Right hindlimb (tissue), 1 donor: ENCODE measurements at places on chromosomes 2 and 18.

GRCh38 chr2:176554101-176555048 is 285.1 kb downstream of the MTX2 start:
- DNase-seq = peak; percentile 82

GRCh38 chr2:54258166-54258565 is 2.1 kb upstream of the TSPYL6 start:
- DNase-seq = no peak

DNA sequence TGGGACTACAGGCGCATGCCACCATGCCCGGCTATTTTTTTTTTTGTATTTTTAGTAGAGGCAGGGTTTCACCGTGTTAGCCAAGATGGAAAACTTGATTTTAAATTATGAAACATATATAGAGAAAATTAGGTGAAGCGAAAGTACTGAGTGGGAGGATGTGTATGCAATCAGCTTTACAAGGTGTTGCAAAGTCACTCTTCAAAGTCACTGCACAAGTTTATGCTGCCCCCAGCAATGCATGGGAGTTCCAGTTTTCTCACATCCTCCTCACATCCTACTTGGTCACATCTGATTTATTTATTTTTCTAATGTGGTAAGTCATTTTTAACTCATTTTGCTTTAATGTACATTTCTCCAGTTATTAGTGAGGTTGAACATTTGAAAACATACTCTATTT is 49.2 kb upstream of the CHN1 start:
- no peak for DNase-seq

DNA sequence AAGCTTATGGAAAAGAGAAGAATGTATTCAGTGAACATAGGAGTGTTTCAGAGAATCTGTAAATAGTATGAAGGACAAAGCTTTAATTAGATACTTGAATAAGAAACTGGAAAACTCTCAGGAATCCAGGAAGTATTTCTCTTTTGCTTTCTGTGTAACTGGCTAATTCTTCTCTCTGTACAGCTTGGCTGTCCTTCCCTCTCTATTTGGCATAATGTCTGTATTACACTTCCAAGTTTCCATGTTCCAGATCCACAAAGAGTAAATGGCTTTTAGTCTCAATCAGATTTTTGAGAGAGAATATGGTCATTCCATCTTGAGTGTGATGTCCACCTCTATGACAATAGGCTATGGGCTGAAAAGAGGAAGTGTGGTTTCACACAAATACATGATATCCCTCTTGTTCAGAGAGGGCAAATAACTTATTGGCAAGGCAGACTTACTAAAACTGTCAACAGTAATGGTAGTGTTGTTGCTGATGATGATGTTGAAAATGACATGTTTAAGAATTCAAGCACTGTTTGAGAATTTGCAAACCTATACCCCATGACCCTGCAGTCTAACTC is 129.2 kb upstream of the ERBB4 start:
- DNase-seq = no peak

- peak; percentile 57 for DNase-seq
These were observed 1.3 kb upstream of the ACKR3 start for GRCh38 chr2:236568068-236568921.

- no peak for DNase-seq
These were observed 12.1 kb downstream of the PSD4 start for GRCh38 chr2:113185664-113186432.

GRCh38 chr18:72720116-72720515 is 147.7 kb downstream of the NETO1 start:
- no peak for DNase-seq

- DNase-seq = no peak
These were observed 94.0 kb upstream of the CNGA3 start for GRCh38 chr2:98252038-98252773.

DNA sequence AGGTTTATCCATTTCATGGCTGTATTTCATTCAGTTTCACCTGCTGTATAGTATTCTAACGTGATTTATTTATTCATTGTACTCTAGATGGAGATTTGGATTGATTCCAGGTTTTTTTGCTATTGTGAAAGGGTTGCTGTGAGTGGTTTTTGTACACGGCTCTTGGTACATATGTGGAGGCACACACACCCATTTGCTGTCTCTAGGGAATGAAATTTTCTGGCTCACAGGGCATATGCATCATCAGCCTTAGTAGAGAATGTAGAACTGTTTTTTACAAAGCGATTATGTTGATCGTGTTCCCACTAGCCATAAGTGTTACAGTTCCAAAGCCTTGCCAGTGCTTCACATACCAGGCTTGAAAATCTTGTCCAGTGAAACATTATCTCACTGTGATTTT is 5.1 kb downstream of the SPTBN1 start:
- DNase-seq = no peak

- DNase-seq = no peak
These were observed 352.1 kb downstream of the RBM43 start for GRCh38 chr2:150909613-150910012.

DNA sequence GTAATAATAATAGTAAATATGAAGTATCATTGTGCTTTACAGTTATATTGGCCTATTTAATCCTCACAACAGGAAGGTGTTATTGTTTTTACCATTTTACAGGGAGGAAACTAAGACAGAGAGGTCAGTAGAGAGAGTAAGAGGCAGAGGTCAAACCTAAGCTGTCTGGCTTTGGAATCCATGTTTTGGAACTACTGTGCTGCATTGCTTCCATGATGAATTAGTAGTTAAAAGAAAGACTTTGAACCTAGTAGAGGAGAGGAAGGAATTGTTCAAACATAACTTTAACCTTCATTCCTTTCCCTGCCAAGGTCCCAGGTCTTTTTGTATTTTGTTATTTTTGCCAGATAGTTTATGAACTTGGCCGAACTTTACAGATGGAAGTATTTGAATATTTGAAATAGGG is 80.9 kb downstream of the PHLPP1 start:
- no peak for DNase-seq

DNA sequence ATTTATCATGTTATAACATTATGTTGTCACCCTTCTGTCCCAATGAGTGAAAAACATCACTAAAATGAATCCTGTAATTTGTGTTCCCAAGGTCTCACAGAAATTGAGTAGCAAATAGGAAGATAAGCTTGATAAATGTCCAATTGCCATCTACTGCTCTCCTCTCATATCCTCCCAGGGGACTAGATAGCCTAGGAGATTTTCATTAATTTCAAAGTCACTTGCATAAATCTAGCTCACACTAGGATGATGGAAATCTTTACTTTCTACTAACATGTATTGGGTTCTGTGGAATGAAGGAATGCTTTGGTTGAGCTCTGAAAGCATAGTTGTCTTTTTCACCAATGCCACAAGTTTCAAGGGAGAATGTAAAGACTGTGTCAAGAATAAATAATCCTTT is 605.5 kb upstream of the CDH7 start:
- no peak for DNase-seq

DNA sequence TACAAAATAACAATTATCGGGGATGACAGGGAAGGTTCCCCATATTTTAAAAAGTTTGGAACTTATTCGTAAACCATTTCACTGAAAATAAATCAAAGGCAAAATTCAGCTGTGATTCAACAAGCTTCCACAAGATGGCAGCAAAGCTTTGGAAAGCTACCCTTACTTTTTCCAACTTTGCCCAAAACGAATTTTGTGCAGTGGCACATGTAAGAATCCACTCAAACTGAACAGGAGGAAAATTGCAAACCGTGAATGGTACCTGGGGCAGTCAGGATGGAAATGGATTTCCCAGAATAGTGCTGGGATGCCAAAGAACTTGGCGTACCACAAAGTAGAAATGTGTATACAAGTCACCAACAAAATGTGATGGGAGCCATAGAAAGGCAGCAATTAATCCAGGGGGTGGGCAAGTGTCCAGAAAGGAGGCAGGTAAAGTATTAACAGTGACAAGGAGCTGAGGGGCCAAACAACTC is 10.7 kb downstream of the RPL31 start:
- no peak for DNase-seq

DNA sequence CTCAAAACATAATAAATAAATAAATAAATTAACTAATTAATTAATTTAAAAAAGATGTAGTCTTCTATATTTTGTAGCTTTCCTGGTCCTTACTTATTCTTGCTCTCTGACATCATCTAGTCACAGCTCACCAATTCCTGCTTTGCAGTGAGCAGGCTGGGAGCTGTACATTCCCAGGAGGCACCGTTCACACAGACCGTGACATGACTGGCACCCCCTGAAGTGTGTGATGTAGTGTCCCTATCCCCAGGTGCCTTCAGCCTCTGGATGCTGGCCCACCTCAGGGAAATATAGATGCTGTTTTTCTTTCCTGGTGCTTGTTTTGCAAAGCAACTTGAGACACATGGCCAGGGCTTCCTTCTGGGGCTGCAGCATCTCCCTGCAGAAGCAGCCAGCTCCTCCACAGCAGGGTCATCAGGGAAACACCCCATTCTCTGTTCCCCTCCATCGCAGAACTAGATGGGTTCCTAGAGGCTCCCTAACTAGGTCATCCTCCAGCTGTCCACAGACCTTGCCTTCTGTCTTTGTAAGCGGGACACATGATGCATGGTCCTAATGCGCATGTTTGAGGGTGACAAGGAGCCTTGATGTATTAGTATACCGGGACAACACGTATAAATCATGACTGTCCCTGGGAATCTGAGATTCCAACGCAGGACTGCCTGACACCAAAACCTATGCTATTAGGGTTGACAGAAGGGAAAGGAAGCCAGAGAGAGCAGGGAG is 76.4 kb downstream of the RHOB start:
- no peak for DNase-seq

GRCh38 chr2:74199275-74199701 is 873 bp downstream of the MTHFD2 start:
- DNase-seq = no peak

DNA sequence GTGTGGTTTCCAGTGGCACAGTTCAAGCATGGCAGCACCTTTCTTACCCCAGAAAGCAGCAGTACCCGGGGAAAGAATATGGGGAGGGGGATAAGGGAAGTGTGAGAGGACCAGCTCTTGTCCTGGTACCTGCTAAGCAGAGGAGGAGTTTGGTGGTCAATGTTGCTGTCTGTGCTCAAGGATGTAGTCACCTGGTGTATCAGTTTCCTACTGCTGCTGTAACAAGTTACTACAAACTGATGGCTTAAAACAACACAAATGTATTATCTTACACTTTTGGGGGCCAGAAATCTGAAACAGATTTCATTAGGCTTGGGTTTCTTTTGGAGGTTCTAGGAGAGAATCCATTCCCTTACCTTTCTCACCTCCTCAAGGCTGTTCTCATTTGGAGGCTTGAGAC is 77.5 kb downstream of the VSNL1 start:
- DNase-seq = no peak

DNA sequence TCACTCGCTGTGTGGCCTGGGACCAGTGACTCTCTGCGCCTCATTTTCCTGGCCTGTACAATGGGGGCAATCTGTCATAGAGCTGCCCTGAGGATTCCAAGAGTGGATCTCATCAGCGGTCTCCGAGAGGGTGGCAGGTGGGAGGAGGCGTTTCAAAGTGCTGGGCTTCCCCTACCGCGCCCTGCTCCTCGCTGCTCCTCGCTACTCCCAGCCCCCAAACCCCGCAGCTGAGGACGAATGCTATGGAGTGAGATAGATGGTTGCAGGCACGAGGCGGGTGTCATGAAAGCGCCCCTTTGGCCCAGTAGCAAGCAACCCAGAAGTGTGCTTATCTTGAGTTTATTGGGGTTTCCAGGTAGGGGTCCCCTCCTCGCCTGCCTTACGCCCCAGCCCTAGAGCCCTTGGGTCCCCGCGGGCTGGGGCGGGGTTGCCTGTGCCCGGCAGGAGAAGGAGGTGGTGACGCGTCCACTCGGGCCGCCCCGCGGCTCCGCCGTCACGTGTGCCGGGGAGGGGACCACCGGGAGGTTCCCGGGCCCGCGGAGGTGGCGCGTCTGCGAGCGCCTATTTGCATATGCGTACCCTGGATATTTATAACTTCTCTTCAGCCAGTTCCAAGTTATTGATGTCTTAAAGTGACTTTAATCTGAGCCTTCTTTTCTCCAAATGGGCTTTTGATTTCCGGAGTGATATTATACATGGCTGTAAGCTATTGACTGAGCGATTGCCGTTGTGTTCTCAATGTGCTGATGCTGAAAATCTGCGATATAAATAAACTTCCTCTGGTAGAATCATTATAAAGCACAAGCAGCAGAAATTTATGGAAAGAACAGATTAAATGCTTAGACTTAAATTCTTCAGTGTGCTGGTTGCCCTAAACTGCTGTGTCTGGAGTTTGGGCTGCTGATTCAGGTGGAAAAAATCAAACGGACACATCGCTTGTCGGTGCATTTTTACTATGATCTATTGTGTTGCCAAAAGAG is 263.7 kb downstream of the ATAD2B start:
- peak; percentile 72 for DNase-seq

DNA sequence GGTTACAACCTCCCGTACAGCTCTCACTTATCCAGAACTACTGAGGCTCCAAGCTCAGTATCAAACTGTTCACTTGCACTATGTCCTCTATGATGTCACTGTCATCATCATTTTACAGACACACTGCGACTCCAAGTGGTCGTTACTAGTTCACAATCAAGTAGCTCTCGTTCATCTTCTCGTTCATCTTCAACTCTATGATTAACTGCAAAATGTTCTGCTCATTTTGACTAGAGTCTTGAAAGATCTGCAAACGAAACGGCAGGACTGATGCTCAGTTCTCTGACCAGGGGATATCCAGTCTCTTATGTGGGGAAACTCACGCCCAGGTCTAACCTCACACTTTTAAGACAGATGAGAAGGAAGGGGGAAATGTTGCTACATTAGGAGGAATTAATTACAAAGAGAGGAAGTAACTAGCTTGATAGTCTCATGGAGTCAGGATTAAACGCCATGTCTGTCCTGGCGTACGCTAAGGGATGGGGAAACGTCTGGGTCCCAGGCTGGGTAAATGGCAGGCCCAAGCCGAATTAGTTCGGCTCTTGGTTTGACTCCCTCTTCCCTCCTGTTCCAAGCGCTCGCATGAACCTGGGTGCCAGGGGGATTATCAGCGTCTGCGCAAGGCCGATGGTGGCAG is 794 bp upstream of the CHCHD5 start:
- no peak for DNase-seq

DNA sequence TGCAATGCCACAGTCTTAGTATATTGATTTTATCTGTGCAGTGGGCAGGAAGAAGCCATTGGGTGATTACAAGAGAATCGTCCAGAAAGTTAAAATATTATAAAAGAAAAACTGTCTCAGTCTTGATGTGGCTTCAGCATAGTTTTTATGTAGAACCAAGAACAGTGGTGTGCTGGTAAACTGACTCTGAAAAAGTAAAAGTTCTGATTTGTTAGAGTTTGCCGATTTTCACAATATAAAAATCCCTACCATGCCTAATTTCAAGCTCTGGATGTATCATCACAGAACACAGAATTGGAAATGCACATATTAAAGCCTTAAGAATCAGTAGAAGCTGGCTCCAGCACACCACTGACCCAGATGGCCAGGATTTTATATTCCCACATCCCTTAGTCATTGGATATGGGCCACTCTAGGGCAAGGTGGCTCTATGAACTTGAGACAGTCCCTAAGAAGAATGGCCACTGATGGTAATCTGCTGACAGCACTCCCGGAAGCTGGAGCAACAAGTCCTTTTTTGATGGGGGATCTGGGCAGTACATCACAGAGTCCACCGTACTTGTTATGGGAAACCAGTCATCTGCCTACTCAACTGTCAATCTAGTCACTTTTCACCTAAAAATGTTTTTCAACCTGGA is 9.3 kb upstream of the PLEKHM3 start:
- no peak for DNase-seq

- no peak for DNase-seq
These were observed 162.6 kb downstream of the SOX11 start for GRCh38 chr2:5854797-5855196.
